Mononuclear cell (primary cell): ENCODE measurements at places on chromosomes 6 and 20. TPM values are rescaled to one million over a fixed set of nuclear protein-coding genes. Genes with fewer than 3 reads are reported as not detected.

BNIP5 gene
- total RNA-seq = not detected

CST4 gene
- total RNA-seq = not detected

RFX6 gene
- not detected for total RNA-seq

RMND1 gene
- total RNA-seq = 9.2 TPM

ENPP5 gene
- total RNA-seq = 0.42 TPM

LPA gene
- not detected for total RNA-seq

UST gene
- total RNA-seq = 1.5 TPM

HLA-DQA1 gene
- 12.5 TPM for total RNA-seq

C6orf58 gene
- not detected for total RNA-seq

OR12D1 gene
- total RNA-seq = not detected

MAK gene
- 0.42 TPM for total RNA-seq

COL11A2 gene
- 0.63 TPM for total RNA-seq

FAM50B gene
- total RNA-seq = 0.52 TPM

SNHG17 gene
- total RNA-seq = 18.6 TPM

HNF4A gene
- not detected for total RNA-seq

ESR1 gene
- total RNA-seq = 0.63 TPM

SIRPD gene
- 0.42 TPM for total RNA-seq

MYCT1 gene
- total RNA-seq = 2.5 TPM

CFAP206 gene
- total RNA-seq = not detected

NFKBIE gene
- total RNA-seq = 125 TPM

PI16 gene
- total RNA-seq = 3.6 TPM

DEFB132 gene
- total RNA-seq = not detected

RIPOR2 gene
- 128 TPM for total RNA-seq

LY6G6C gene
- not detected for total RNA-seq

MCHR2 gene
- total RNA-seq = not detected

CUTA gene
- 66.3 TPM for total RNA-seq

PTGIS gene
- under 0.01 TPM for total RNA-seq

SAMD10 gene
- 2.3 TPM for total RNA-seq

EPPIN gene
- total RNA-seq = not detected

ADGRG6 gene
- 1.8 TPM for total RNA-seq

PRRT1 gene
- total RNA-seq = 0.42 TPM

SRMS gene
- not detected for total RNA-seq

SOX4 gene
- total RNA-seq = 16.5 TPM

POLR1C gene
- total RNA-seq = 22.7 TPM

GABRR2 gene
- total RNA-seq = 0.63 TPM

GPLD1 gene
- total RNA-seq = 0.42 TPM

NFATC2 gene
- 12.2 TPM for total RNA-seq

ZNF334 gene
- total RNA-seq = 0.10 TPM

HLA-DRA gene
- total RNA-seq = 1,165 TPM

CDH4 gene
- total RNA-seq = under 0.01 TPM

COL21A1 gene
- total RNA-seq = not detected

SEMG1 gene
- not detected for total RNA-seq

CPNE5 gene
- total RNA-seq = 6.9 TPM

TTK gene
- 0.52 TPM for total RNA-seq

ENPP1 gene
- 0.21 TPM for total RNA-seq

SLC17A1 gene
- total RNA-seq = not detected

MEI4 gene
- 0.10 TPM for total RNA-seq

AAR2 gene
- 34.2 TPM for total RNA-seq

PLAGL2 gene
- total RNA-seq = 14.1 TPM

CAP2 gene
- 0.10 TPM for total RNA-seq

NRSN1 gene
- not detected for total RNA-seq

SLC16A10 gene
- 11.2 TPM for total RNA-seq

EFCAB8 gene
- 0.73 TPM for total RNA-seq

TFAP2D gene
- not detected for total RNA-seq

NOX3 gene
- not detected for total RNA-seq

CDYL gene
- total RNA-seq = 72.3 TPM
